Stimulated activated CD4-positive, alpha-beta T cell treated with anti-CD3 and anti-CD28 coated beads, Interleukin-4, amount 100 ng/mL, for 24 hours (primary cell): ENCODE measurements at places on chromosomes 6 and 20.

GRCh38 chr6:157266274-157267101 is 56.8 kb downstream of the TMEM242 start:
- DNase-seq: no peak

- peak; percentile 89 for DNase-seq
These were observed at the start of gene ZNF341 for GRCh38 chr20:33731693-33732165. Gene ZNF341, plus strand, starts transcription at chr20:33731996. Its CDS starts 26 bp downstream, at chr20:33732022.

DNA sequence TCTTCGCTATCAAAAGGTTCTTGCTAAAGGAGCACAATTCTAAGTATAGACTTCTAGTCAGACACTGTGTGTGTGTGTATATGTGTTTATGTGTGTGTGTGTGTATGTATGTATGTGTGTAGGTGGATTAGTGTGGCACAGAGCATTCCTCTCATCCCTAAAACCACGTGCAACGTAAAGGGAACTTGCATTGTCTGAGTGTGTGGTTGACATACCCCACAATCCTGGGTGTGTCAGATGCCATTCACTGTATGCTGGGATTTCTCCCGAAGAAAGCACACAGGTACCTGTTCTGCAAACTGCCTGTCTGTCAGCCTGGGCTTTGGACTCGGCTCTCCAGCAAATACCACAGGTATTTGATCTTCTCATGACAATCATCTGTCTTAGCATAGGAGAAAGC is 42.3 kb upstream of the TBC1D7 start:
- no peak for DNase-seq

DNA sequence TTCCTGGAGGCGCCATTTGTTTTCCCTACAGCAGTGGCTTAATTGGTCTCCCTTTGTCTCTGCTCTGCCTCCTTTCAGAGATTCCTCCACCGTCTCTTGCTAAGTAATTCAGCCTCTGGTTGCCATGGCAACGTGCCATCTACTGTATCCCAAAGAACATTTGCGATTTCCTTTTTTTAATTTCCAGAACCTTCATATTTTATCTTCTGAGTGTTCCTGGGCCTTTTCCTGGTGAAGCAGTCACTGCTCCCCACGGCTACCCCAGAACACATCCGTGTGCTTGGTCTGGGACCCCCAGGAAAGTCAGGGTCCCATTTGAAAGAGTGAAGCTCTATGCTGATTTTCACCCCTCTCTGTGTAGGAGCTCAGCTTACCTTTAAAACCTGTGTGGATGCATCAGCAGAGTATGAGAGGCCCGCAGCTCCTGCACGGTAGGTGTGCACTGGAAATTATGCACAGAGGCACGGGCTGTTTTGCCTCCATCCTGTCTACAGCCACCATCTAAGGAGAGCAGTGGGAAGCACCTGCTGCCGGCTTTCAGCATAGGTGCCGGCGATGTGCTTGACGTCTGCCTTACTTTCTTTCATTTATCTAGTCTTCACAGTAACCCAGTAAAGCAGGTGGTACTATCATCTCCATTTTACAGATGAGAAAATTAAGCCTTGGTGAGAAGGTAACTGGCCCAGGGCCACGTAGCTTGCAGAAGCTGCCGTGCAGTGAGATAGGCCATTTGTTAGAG is 122.8 kb downstream of the SYCP2 start:
- DNase-seq: no peak

GRCh38 chr6:161394437-161394836 is 120.6 kb upstream of the AGPAT4 start:
- no peak for DNase-seq

DNA sequence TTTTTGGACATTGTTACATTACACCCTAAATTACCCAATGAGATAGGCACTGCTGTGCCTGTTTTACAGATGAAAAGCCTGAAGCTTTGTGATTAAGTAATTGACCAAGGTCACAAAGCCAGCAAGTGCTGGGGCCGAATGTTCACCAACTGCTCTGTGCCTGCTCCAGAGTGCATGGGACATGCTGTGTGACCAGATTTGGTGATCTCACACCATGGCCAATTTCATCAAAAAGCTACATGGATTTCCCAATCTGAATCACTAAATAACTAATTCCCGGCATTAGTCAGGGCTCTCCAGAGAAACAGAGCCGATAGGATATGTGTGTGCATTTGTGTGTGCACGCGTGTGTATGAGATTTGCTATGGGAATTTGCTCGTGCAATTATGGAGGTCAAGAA is 228.3 kb upstream of the ECI2 start:
- no peak for DNase-seq

GRCh38 chr20:58892141-58892931 is 39.8 kb downstream of the GNAS start:
- DNase-seq: peak; percentile 76

- DNase-seq: no peak
These were observed 436 bp downstream of the CAGE1 start for GRCh38 chr6:7389162-7389450.

DNA sequence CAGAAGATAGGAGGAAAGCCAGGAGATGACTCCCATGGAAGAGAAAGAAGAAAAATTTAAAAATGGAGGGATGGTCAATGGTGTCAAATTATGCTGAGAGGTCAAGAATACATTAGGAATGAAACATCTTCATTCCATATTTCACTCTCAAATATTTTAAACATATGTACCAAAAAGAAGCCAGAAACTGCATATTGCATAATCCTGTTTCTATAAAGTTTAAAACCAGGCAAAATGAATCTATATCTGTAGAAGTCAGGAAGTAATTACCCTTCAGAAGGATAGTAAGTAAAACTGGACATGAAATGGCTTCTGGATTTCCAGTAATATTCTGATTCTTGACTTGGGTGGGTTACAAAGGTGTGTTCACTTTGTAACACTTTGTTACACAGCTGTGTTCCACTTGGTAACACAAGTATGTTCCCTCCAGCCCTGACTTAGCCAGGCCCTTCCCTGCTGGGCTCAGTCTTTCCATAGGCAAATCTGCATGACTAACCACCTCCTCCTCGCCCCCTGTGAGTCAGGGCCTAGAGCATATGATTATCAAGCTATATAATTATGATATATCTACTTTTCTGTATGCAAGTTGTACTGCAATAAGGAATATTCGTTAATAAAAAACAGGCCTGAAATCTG is 20.2 kb upstream of the C6orf141 start:
- no peak for DNase-seq

- no peak for DNase-seq
These were observed 583.3 kb downstream of the TENT5A start for GRCh38 chr6:81169166-81169565.

- DNase-seq: no peak
These were observed 3.5 kb upstream of the GRM4 start for GRCh38 chr6:34149452-34149810.

DNA sequence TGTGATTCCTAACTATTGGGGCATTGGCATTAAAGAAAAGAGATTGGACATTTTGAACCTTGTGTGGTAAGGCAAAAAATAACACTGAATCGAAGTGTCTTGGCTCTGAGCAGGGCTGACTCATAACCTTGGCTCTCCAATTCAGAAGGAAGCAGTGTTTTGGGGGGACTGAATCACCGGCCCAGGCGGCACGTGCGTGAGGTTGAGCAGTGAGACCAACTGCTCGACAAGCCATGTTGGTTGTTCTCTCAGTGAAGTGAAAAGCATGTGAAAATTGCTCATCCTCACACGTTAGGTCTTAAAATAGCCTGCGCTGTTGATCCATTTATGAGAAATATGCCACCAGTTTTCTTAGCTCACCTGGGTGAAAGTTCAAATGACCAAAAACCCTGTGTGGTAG is 137.8 kb upstream of the SPACA1 start:
- DNase-seq: no peak

DNA sequence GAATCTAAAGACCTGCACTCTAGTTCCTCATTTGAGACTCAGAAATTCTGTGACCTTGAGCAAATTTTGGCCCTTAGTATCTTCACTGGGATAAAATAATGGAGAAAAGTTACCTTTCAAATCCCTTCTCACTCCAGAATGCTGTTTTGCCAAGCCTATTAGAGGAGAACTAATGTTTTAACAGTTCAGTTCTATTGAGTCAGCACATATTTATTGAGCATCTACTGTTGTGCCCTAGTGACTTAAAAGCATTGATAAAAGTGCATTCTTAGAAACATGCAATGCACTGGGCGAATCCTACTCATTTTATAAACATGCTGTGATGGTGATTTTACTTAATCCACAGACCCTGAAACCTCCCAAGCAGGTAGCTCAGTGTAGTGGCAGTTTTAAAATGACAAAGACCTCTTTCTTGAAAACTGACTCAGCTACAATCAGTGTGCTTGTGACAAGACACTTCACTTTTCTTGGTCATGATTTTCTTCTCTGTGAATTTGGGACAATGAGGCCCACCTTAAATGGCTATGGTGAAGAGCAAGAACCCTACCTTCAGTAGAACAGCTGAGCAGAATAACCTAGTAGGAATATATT is 312.0 kb downstream of the ALDH8A1 start:
- DNase-seq: no peak

DNA sequence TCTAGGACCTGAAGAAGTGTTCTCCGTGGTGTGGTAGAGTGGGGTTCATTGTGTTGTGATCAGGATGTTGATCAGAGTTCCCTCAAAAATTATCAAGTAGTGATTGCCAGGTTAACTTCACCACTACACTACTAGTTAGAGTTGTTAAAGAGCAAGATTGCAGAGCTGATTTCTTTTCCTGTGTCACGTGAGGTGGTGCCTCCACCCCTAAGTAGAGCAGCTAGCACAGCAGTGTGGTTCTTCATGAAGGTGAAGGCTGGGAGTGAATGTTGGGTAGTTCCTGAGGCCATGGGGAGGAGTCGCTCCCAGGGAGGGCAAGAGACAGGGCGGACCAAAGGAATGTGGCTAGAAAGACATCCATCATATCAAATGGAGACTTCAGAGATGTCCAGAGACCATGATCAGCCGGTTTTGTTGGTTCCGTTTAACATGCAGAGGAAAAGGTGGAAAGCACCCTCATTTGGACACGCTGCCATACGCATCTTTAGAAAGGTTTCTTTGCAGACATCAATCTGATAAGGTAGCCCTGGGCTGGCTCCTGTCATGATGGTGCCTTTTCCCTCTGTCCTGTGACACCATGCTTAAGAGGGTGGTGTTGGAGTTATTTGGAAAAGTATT is 79.2 kb upstream of the IYD start:
- DNase-seq: no peak

DNA sequence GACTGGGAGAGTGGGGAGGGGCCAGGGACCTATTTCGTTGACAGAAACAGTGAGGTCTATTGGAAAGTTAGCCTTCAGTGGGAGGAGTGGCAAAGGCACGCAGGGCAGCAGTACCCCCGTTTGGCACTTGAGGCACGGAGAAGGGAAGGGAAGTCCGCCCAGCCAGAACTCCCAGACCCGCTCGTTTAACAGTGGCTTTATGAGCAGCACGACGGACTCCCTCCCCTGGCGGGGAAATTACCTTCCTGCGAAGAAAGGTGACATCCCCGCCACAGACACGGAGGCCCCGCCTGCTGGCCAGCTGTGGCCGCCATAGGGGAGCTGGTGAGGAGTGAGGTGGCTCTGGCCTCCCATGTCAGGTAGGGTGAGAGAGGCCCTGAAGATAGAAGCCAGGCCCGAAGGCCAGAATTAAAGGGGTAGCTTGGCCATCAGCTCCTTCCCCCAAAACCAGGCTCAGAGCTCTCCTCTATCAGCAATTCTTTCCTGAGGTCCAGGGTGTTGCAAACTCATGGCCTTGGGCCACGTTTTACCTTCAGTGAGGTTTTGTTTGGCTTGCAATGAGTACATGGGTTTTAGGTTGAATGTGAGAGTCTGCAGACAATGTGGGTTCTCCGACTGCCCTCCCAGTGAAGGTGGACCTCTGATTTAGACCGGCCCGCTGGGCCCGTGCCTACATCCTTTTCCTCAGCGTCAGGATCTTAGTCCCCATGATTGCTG is 123.7 kb downstream of the MRPL14 start:
- DNase-seq: no peak

DNA sequence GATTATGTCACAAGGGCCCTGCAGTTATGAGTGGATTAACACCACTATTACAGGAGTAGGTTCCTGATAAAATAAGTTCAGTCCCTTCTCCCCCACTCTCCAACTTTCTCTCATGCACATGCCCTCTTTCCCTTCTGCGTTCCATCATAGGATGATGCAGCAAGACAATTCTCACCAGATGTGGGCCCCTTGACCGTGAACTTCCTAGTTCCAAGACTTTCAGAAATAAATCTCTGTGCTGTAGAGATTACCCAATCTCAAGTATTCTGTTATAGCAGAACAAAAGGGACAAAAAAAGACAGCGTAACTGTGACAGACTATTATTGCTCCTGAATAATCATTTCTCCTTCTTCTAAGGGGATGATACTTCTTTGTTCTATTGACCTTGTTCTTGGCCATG is 33.8 kb upstream of the TMEM244 start:
- no peak for DNase-seq

- DNase-seq: no peak
These were observed 112.2 kb upstream of the SHLD1 start for GRCh38 chr20:5638023-5638422.

DNA sequence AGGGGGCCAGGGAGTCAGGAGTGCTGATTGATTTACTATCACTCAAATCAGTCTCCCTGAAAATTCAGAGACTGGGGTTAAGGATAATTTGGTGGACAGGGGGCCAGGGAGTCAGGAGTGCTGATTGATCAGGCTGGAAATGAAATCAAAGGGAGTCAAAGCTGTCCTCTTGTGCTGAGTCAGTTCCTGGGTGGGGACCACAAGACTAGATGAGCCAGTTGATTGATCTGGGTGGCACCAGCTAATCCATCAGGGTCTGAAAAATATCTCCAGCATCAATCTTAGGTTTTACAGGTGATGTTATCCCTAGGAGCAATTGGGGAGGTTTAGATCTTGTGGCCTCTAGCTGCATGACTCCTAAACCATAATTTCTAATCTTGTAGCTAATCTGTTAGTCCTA is 6.1 kb upstream of the AFG1L start:
- DNase-seq: no peak

- no peak for DNase-seq
These were observed 291.4 kb upstream of the QKI start for GRCh38 chr6:163123098-163123497.

GRCh38 chr6:127547904-127548649 is 28.9 kb upstream of the C6orf58 start:
- no peak for DNase-seq

DNA sequence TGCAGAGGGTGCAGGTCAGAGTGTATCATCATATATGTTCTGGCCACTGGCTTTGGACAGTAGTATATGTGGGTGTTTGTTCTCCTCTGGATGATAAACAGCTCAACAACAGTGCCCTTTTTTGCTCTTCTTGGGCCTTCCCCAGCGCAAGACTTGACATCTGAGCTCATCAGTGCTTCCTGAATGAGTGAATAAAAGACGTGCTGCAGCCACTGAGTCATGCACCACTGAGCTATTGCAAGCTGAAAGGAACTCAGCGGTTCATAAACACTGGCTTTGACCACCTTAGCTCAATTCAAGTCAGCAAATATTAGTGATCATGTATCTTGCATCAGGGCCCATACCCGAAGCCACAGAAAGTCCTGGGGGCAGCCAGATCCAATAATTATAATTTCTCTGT is 105.3 kb upstream of the KCNG1 start:
- DNase-seq: no peak

DNA sequence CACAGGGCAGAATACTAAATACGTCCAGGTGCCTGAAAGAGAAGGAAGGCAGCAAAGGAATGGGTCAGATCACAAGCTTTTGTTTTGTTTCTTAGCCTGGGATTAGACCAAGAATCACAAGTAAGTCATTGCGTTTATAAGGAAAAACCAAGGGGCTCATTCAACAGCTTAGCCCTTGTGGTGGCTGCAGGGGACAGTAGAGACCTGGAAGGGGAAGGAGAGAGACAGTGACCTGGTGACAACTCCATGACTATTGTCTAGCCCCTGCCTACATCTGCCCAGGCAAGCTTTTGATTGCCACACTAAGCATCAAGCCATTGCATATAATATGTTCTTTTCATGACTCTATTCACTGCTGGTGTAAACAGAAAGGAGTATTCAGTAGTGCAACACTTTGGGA is 30.2 kb upstream of the TBC1D7 start:
- no peak for DNase-seq

GRCh38 chr6:107632381-107633136 is 142.6 kb downstream of the SOBP start:
- DNase-seq: no peak
